ENCODE measurements at places on chromosomes 6 and 20.
A peak's percentile ranks its signal among the peaks of the same experiment; 100 is the strongest.

DNA sequence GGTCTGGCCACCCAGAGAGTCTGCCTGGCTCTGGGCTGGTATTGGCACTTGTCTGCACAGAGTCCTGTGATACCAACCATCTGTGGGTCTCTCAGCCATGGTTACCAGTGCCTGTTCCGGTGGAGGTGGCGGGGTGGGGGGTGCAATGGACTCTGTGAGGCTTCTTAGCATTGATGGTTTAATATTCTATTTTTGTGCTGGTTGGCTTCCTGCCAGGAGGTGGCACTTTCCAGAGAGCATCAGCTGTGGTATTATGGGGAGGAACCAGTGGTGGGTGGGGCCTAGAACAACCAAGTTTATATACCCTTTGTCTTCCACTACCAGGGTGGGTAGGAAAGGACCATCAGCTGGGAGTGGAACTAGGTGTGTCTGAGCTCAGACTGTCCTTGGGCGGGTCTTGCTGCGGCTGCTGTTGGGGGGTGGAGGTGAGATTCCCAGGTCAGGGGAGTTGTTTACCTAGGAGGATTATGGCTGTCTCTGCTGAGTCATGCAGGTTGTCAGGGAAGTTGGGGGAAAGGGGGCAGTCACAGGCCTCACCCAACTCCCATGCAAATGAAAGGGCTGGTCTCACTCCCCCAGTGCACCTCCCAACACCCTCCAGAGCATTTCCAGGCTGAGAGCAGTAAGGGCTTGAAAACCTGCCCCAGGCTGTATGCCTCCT lies 117.5 kb downstream of the FLRT3 start:
- no peak for DNase-seq

DNA sequence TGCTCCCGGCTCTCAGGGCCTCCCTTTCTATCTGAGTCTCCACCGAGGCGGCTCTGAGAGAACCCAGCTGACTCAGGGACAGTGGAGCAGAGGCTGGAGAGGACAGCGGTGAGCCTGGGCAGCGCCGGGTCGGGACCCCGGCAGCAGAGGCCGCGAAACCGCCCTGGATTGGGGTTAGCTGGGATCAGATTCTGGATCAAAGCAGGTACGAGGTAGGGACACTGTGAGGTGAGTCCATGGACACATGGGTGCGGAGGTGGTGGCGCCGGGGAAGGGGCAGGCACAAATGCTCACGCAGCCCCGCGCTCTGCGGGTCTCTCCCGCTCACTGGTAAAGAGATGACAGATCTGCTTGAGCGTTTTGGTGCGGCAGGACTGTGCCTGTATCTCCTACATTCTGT lies 146.4 kb upstream of the GGTLC1 start:
- DNase-seq = no peak

GRCh38 chr6:45791211-45792168 lies 224.2 kb downstream of the CLIC5 start:
- DNase-seq = no peak

DNA sequence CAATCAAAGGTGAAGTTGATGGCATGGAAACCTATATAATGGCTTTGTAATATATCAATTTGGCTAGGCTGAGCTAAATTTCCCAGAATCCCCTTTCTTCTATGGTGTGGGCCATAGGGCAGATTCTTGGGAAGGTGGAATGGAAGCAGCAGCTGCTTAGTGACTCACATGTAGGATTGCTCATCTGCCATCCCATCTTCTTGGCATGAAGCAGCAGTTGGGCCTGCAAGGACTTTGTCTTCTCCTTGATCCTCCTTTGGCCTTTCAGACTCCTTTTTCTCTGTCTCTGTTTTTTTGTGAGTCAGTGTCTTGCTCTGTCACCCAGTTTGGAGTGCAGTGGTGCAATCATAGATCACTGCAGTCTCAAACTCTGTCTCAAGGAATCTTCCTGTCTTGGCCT lies 52.6 kb upstream of the CEP162 start:
- no peak for DNase-seq

- no peak for DNase-seq
Measured at GRCh38 chr20:32062776-32063170, 10.7 kb downstream of the HCK start.

GRCh38 chr6:24990944-24991809 lies 55.4 kb upstream of the RIPOR2 start:
- no peak for DNase-seq

- DNase-seq = no peak
Measured at GRCh38 chr6:53154794-53155193, 6.2 kb upstream of the GCM1 start.

- DNase-seq = no peak
Measured at GRCh38 chr6:136784910-136785746, 7.1 kb downstream of the MAP3K5 start.

DNA sequence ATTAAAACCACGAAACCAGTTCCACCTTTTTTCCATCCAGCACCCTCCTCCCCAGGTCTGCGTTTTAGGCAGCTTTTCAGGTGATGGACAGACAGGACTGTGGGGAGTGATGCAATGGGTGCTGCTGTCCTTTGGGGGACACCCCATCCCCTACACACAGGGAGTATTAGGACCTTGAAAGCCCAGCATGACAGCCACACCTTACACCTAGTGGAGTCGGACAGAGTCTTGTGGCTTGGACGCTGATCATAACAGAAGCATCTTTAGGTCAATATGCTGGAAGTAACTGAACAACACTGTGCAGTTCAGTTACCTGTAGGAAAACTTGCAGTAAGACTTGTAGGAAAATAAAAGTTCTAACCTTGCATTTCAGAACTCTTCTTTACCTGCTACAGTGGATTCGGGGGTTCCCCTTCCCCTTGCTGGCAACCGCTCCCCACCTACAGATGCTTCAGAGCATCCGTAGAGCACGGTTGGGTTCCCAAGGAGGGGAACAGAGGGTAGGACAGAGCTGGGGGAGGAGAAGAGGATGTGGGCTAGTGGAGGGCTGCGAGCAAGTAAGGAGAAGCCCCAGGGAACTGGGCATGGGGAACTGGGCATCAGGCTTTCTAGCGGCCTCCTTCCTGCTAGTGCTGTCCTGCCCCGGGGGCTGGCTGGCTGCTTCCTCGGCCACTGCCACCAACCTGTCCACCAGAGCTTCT lies 31.7 kb downstream of the PLEKHG1 start:
- DNase-seq = no peak

- no peak for DNase-seq
Measured at GRCh38 chr6:2579804-2580570, 170.7 kb downstream of the MYLK4 start.

GRCh38 chr6:2193931-2194330 lies 51.5 kb downstream of the GMDS start:
- DNase-seq = no peak

DNA sequence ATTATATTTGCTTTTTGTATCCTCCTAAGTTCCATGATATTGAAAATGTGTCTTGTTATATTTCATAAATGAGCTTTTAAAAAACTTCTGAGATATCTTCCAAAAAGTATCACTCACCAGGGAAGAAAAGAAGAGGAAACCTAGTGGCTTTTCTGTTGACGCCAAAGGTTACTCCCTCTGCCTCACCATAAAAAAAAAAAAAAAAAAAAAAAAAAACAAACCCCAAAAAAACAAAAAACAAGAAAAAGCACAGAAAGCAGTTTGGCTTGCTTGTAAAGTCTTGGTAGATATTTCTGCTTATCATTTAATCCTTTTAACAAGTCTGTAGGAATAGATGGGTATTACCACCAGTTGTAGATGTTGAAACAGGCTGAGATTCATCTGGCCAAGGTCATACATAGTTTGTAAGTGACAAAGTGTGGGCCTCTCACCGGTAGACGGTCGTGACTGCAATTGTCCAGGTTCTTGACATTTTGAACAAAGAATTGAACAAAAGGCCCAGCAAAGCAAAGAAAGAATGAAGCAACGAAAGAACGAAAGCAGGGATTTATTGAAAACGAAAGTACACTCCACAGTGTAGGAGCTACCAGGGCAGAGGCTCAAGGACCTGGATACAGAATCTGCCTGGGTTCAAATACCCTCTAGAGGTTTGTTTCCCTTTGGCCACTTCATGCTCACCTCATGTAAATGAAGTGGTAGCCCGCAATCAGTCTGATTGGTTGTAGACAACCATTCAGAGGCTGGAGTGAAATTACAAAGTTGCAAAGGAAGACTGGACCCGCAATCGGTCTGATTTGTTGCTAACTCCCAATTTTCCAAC lies 11.6 kb upstream of the ELOVL5 start:
- no peak for DNase-seq

DNA sequence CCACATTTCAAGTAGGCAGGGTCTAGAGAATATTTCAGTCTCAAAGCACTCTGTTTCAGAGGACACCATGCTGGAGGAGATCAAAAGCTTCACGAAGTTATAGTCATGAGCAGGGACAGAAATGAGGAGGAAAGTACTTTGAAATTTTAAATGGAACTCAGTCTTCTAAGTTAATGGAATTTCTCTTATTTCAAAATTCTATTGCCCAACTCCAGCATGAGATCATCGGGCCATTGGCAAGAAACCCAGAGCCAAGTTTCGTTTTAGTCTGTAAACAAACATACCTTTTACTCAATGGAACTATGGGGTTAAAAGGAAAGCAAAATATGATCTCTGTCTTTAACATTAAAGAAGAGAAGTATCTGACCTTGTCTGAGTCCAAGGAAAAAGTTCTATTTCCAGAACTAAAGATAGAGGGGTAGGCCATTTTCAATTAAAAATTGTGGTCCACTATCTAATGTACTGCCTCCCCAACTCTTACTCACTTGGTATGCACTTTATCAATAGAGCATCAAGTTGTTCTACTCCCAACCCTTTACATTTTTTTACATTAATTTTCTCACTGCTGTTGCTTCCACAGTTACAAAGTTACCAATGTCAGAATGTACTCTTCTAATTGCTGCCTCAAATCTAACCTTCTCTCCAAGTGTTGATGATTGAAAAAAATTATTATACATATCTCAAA lies 235.3 kb upstream of the NRSN1 start:
- no peak for DNase-seq

DNA sequence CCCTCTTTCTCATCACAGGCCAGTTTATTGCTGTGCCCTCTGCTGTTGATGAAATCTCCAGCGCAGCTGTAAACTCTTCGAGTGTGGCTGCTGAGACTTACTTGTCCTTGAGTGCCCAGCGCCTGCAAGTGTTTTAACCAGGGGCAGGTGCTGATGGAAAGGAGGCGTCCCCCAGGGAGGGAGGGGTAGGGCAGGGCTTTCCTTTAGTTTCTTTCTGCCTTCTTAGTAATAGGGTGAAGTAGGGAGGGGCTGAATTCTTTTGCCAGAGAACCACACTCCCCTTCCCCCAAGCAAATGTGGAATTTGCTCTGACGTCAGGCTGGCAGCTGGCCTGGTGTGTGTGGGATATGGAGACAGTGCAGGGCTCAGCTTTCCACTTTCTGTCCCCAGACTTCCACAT lies 61.2 kb downstream of the IGF2R start:
- DNase-seq = peak; percentile 78

GRCh38 chr20:15328084-15328483 lies 990.7 kb upstream of the FLRT3 start:
- DNase-seq = no peak

GRCh38 chr20:10531848-10532247 lies 96.7 kb downstream of the SLX4IP start:
- DNase-seq = no peak

GRCh38 chr6:162387718-162388382 lies 339.7 kb downstream of the PRKN start:
- DNase-seq = no peak

DNA sequence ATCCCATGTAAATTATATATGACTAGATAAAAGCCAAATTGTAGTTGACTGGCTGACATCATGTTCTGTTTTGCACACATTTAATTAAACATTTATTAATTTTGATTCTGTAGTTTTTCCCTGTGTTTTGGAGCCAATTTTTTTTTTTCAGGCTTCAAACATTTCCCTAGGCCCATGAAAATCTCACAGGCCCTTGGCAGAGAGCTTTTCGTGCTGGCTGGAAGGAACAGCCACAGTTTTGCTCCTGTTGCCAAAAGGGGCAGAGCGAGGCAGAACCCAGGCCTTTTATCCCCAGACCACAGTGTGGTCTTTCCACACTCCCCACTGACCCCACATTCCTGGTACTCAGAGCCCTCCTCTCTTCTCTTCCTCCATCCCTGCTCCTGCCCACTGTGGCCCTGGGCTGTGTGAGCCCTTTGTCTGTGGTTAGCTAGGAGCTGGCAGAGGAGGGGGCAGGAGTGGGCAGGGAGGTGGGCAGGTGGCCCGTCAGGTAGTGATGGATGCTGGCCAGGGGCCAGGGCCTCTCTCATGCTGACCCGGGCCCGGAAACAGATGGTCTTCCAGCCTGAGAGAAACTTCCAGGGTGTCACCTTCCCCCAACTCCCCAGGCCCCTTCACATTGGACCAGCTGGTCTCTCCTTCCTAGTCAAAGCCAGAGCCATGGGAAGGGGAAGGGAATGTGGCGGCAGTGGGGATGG lies 19.4 kb upstream of the CCM2L start:
- DNase-seq = no peak

GRCh38 chr20:4603724-4604123 lies 118.0 kb upstream of the PRND start:
- no peak for DNase-seq

GRCh38 chr20:38920851-38921250 lies 5.4 kb upstream of the FAM83D start:
- no peak for DNase-seq

DNA sequence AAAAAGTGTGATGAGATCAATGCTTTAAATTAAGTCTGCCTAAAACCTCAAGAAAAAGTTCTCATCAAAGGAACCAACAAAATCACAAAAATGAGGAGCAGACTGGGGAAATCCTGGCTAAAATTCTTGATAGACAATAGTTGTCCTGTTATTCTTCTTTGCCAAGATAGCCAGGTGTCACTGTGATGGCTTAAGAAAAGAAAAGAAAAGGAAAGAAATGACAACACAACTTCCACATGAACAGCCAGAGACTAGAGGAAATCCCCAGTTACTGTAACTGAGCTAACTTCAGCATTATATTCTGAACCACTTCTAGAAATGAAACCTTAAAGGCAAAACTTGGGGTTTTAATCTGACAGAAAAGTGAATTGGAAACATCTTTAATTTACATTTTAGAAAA lies 129.6 kb downstream of the CD24 start:
- DNase-seq = no peak

DNA sequence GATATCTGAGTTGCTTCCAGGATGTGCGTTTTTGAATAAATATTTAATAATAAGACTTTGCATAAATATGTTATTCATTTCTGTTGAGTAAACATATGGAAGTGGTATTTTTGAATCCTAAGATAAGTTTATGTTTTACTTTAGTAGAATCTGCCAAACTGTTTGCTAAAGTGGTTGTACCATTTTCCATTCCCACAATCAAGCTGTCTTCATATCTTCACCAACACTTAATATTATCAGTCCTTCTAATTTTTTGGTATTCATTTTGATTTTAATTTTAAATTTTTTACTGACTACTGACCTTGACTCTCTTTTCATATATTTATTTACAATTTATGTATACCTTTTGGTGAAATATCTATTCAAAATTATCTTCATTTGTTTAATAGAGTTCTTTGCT lies 293.9 kb upstream of the PTCHD4 start:
- no peak for DNase-seq

GRCh38 chr20:64139199-64140060 lies 24.8 kb upstream of the MYT1 start:
- DNase-seq = peak; percentile 16

Data from omental fat pad (tissue), 4 donors.